ENCODE measurements at places on chromosomes 6 and 20. TPM values are rescaled to one million over a fixed set of nuclear protein-coding genes. Genes with fewer than 3 reads are reported as not detected.

Gene FAM83C
- not detected for total RNA-seq

Gene HLA-DRB1
- total RNA-seq: not detected

Gene GSS
- total RNA-seq: 73.7 TPM

DNA sequence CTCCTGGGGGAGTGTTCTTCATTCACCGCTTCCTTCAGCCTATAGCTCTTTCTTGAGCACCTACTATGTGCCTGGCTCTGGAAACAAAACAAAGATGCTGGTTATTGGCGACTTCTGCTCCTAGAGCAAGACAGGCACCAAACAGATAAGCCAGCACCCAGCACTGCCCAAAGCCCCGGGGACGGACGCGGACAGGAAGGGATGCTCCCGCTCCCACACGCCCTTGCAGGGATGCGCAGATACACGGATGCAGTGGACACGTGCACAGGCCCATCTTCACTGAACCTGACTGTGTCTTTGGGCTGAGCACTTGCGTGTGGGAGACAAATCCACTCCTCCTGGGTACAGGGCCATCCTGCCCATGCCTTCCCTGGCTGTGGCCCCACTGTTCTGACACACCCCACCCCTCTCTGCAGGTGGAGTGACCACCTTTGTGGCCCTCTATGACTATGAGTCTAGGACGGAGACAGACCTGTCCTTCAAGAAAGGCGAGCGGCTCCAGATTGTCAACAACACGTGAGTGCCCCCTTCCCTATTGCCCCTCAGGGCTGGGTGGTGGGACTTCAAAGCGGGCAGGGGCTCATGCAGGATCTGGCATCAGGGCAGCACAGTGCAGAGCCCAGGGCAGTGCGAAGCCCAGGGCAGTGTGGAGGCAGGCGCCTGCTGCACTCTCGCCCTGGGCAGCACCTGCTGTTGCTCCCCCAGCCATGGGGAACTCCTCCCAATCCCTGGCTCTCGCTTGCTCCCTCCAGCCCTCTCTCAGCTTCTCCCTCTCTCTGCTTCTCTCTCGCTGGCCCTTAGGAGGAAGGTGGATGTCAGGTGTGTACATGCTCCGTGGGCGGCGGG is 39.9 kb downstream of the SRC start:
- DNase-seq: no peak

- no peak for DNase-seq
These were observed 16.8 kb upstream of the SIRPG start for GRCh38 chr20:1674361-1674760.

DNA sequence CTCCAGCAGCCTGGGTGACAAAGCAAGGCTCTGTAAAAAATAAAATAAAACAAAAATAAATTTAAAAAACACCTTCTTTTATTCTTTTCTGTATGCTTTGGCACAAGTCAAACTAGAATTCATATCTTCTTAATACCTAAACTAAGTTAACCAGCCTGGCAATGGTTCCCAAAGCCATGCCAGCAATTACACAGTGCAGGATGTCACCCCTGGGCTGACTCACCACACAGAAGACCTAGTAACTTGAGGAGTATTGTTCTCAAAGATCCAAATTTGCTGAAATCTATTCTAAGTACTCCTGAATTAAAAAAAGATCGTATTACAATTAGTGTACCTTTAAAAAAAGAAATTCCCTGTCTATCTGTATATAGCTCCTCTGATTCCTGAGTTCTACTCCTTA is 162.7 kb upstream of the SGK1 start:
- peak; percentile 77 for DNase-seq

DNA sequence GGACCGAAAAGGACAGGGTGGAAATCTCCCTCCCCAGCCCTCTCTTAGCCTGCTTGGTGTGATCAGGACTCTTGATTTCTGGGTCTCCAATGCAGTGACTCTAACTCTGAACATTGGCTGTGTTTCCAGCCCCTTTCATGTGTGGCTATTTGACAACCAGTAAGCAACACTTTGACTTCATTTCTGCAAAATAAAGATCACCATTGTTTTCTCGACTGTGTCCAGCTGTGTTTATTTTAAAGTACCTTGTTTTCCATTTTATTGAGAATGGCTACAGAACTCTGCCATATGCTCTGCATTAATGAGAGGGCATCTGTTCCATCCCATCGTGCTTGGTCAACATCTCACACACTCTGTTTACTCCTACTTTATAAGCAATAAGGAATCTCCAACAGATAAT is 60.9 kb upstream of the TAGAP start:
- no peak for DNase-seq

All from dermis blood vessel endothelial cell (primary cell).